ENCODE measurements at places on chromosomes 13 and 19.

GRCh38 chr19:873084-873483 is 13.6 kb downstream of the CFD start:
- no peak for DNase-seq

- no peak for DNase-seq
Observed at GRCh38 chr19:10966809-10967208, 6.0 kb downstream of the SMARCA4 start.

GRCh38 chr13:30373727-30374126 is 48.6 kb upstream of the UBE2L5 start:
- no peak for DNase-seq

DNA sequence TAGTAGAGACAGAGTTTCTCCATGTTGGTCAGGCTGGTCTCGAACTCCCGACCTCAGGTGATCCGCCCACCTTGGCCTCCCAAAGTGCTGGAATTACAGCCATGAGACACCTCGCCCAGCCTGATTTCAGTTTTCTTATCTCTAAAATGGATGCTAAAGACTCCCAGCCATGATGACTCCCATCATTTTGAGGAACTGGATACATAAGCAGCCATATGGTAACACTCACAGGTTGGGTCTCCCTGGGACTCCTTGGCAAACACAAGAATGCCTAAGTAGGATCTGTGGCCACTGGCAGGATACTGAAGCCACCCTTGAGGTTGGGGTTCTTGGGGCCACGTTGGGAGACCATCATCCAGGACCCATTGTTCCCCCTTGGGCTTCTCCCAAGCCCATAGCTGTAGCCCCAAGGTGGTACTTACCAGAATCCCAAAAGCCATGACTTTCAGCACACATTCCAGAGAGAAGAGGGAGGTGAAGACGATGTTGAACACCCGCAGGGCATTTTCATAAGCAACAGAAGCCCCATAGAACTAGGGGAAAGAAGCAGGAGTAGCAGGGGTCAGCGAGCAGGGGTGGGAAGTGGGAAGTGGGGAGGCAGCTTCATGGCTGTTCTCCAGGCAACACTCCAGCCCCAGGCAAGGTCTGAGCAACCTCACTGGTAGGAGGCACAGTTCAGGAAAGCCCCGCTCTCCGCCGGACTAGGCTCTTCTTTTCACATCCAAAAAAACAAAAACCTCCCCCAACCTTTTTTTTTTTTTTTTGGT is 102.5 kb downstream of the IER2 start:
- no peak for DNase-seq

DNA sequence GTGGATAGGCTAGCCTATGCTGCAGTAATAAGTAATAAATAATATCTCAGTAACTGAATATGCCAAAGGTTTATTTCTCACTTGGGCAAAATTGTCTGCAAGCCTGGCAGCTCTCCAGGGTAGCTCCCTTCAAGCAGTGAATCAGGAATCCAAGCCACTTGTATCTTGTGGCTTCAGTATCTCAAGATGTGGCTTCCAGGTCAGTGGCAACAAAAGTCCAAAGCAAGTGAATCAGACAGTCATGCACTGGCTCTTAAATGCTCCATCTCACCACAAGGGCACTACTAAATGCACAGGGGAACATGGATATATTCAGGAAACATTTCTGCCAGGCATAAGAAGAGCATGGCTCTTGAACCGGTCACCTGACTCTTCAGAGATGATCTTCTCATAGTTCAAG is 126.3 kb downstream of the KCTD12 start:
- DNase-seq, result peak; percentile 22

- DNase-seq, result no peak
Observed at GRCh38 chr13:73531014-73531413, 472.2 kb downstream of the KLF5 start.

- no peak for DNase-seq
Observed at GRCh38 chr13:45851956-45852355, 403 bp upstream of the SIAH3 start.

GRCh38 chr19:11293433-11294389 is 2.2 kb upstream of the TSPAN16 start:
- peak; percentile 55 for DNase-seq

DNA sequence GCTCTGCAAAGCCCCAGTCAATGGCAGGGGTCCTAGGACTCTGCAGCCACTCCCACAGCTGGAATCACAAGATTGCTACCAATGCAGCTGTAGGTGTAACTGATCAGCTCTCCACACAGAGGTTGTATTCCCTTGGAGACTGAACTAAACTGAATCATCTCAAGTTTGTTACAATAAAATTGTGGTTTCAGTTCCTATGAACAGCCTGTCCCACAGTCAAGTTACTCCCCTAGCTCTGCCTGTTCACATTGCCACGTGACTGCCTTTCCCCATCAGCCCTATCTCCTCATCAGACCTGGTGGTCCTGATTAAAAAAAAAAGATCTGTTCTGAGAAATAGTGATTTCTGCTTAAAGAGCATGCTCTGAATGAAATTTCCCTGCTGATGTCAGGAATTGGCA is 287.9 kb upstream of the NBEA start:
- no peak for DNase-seq

Measured in NCI-H187 (cell line).